HT1080 (cell line): ENCODE measurements at places on chromosomes 7 and 10.

GRCh38 chr10:30820261-30820991, 190.9 kb upstream of the LYZL2 start:
- DNase-seq: peak; percentile 67

- DNase-seq: no peak
Measured at GRCh38 chr10:18483516-18484186, 167.7 kb downstream of the NSUN6 start.

- DNase-seq: peak; percentile 80
Measured at GRCh38 chr10:91632671-91633550, at the start of gene PPP1R3C. TSS of gene PPP1R3C (minus strand) at chr10:91633071. CDS start at chr10:91632969, 102 bp downstream.

DNA sequence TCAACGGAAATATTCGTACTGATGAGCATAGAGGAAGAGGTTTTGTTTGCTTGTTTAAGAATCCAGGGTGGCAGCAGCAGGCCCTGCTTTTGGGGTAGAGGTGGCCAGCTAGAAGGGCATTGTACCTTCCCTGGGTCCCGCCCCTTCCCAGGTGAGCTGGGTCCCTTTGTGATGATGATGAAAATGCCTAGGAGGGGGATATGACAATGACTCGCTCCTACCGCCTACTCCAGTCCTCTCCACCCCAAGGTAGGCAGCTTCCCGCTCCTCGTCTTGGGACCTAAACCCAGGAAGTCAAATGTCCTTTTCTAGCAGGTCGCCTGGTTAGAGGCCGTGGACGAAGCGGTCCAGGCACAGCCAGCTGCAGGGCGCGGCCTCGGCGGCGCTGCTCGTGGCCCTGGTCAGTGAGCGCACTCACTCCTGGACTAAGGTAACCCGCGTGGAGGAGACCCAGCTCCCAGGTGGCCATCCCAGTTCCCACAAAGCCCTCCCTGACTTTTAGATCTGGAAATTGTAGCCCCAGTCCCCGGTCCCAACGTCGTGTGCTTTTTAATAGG, 141.4 kb downstream of the LSMEM1 start:
- DNase-seq: no peak

GRCh38 chr10:80459047-80459865, 5.1 kb downstream of the TSPAN14 start:
- DNase-seq: peak; percentile 93
